Muscle of back (tissue), 13 donors: ENCODE measurements at places on chromosomes 1 and 21.

DNA sequence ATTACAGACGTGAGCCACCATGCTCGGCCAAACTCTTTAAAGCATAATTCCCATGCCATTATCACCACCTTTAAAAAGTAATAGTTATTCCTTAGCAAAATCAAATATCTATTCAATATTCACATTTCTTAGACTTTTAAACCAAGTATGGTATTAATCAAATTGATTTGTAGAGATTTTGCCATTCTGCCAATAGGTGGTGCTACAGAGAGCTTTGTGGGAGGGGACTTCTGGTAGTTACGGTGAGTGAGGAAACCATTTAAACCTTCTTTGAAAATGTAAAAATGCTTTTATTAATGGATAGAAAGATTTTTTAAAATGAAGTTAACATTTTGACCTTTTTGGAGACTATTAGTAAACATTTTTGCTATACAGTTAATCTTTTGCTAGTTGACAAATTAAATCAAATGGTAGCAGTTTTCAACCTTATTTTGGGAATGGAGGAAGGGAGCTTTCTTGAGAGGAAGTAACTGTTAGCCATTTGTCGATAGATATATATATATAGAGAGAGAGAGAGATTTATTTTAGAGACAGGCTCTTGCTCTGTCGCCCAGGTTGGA is 19.3 kb downstream of the IARS2 start:
- DNase-seq: no peak

GRCh38 chr1:29939079-29939478 is 702.8 kb downstream of the PTPRU start:
- no peak for DNase-seq

DNA sequence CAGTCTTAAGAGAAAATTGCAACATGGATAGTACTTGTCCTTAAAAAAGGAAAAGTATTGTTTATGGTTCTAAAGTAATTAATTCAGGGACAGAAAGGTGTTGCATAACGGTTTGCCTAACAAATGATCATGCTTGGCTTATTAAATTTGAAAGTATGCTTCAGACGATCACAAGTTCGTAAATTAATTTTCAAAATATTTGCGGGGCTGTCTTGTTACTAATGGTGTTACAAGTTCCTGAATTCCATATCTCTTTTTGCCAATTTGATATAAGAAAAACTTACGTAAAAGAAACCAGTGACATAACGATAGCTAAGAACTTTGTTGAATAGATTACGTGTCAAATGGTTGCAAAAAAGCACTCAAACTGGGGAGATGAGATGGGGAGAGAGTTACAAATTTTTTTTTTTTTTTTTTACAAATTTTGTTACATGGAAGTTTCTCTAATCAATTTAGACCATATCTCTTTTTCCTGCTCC is 1.3 kb downstream of the AGO3 start:
- no peak for DNase-seq

- no peak for DNase-seq
Measured at GRCh38 chr1:210645582-210646257, 317.0 kb downstream of the HHAT start.

GRCh38 chr1:29807689-29808088 is 571.4 kb downstream of the PTPRU start:
- no peak for DNase-seq

DNA sequence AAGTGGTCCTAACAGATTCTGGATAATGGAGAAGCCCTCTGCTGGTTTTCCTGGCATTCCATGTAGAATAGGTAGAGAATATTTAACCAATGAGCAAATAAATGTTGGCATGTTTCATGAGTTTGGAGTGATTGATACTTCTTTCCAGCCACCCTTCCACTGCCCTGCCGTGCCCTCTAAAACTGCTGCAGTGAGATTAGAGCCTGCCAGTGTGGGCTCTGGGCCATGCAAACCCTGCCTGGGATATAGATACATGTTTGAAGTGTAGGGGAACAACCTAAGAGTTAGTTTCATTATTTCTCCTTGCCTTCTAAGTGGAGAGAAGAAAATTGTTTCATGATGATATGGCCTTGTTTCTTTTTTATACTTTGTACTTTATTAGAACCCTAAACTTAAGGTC is 10.4 kb downstream of the UBE2Q1 start:
- DNase-seq: no peak

DNA sequence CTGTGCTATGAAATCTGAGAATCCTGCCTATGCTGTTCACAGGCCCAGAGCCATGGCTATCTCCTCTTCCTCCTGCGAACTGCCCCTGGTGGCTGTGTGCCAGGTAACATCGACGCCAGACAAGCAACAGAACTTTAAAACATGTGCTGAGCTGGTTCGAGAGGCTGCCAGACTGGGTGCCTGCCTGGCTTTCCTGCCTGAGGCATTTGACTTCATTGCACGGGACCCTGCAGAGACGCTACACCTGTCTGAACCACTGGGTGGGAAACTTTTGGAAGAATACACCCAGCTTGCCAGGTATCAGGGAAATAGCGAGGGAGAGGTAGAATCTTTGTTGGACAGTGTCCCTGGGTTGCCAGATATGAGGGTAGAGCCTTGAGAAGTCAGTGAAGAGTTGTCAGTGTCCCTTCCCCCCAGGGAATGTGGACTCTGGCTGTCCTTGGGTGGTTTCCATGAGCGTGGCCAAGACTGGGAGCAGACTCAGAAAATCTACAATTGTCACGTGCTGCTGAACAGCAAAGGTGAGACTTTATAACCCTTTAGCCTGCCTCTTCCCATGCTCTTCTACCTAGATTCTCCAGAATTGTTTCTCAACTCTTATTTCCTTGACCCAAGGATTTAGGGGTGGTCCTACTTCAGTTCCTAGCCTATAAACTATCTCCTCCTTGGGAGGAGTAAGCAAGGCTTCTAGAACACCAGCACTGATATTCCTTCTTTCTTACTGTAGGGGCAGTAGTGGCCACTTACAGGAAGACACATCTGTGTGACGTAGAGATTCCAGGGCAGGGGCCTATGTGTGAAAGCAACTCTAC is 1.4 kb downstream of the NIT1 start:
- no peak for DNase-seq

GRCh38 chr1:87202922-87203655 is 125.6 kb upstream of the LMO4 start:
- DNase-seq: no peak

- no peak for DNase-seq
Measured at GRCh38 chr1:37471345-37472231, 2.8 kb upstream of the ZC3H12A start.

DNA sequence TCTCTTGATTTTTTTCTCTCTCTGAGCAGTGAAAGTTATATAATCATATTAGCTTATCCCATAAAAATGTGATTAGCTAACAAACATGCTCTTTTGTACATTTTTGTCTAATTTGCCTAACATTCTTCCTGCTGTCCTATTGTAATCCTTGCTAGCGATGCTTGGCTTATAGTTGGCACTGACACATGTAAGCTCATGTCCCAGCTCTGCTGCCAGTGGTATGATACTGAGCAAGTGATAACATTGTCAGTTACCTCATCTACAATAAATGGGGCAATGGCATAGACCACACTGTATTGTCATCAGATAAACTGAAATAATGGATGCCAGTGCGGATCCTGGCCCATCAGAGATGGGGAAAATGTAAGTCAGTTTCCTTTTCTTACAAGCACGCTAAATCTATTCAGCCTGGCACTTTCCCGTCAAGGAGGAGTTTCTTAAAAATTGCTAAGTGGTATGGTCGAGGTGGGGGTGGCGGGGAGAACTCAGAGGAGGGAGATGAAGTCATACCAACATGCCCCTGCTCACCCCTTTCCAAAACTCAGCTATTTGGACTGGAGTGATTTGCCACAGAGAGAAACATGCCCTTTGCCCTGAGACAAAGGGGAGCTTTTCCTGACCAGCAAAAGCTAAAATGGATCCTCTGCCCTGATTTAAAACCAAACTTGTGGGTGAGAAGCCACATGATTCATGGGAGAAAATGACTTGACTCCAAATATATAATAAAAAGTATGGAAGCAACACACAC is 1.3 kb downstream of the FYB2 start:
- no peak for DNase-seq

DNA sequence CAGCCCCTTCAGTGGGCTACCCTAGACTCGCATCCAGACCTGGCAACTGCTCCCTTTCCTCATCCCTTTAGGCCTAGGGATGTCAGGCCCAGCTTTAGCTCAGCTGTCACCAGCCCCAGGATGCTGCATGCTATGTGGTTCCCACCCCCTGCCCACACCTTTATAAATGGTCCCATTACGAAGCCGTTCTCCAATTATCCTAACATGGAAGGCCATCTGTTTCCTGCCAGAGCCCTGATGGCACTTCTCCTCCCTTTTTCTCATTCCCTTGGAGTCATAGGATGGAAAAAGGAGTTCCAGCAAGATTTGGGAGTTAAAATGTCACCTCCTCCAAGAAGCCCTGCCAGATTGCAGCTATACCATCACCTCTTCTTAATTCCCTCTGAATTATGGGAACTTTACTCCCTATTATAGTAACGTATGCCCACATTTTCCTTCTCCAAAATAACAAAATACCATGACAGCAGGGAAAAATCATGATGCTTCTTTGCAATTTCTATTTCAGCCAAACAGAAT is 205.0 kb upstream of the GRIK3 start:
- DNase-seq: no peak

GRCh38 chr1:224724566-224724965 is 108.4 kb downstream of the CNIH3 start:
- no peak for DNase-seq

- peak; percentile 42 for DNase-seq
Measured at GRCh38 chr1:2384941-2385481, 6.3 kb downstream of the MORN1 start.

- peak; percentile 54 for DNase-seq
Measured at GRCh38 chr1:21586846-21587601, 77.8 kb downstream of the ALPL start.

GRCh38 chr21:31893851-31894415 is 21.1 kb downstream of the HUNK start:
- no peak for DNase-seq

DNA sequence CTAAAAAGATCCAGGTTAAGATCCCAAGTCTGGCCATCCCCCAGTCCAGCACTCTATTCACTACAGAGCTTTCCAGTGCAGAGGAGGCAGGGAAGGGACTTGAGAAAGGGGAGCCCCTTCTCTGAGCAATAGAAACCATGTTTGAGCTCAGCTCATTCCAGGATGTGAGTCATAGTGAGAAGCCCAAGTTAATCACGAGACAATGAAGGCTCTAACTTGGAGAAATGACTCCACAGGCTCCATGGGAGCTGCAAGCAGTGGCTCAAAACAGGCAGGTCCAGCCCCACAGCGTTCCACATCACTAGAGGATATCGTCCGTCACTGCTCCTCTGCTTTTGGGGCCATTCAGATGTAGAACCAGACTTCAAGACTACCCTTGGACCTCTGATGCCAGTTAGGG is 59.1 kb downstream of the CAMK2N1 start:
- DNase-seq: no peak

DNA sequence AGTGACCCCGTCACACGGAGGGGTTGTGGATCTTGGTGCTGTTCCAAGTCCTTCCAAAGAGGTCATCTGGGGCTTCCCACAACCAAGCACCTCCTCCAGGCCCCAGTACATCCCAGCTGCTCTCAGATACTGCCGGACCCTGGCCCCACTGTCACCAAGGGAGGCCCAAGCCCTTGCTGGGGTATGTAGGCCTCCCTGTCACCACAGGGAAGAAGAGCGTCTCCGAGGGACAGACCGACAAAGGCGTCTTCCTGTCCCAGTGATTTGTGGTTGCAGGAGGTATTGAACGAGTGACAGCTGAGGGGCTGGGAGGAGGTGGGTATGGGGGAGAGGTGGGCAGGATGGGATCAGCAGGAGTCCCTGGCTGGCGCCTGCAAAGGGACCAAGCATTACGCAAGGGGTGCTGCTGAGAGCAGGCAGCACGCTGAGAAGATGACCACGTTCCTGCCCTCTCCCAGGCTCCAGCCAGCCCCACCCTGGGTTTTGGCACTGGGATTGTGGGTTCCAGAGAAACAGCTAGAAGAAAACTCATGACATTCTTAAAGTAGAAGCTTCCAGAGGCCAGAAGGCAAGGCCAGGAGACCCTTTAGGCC is 29.7 kb downstream of the LRP8 start:
- DNase-seq: no peak

GRCh38 chr21:40640266-40640789 is 206.6 kb downstream of the DSCAM start:
- DNase-seq: no peak
